Epithelial cell of proximal tubule (primary cell): ENCODE measurements at places on chromosomes 5 and 9. TPM values are rescaled to one million over a fixed set of nuclear protein-coding genes. Genes with fewer than 3 reads are reported as not detected.
A peak's percentile ranks its signal among the peaks of the same experiment; 100 is the strongest.

DNA sequence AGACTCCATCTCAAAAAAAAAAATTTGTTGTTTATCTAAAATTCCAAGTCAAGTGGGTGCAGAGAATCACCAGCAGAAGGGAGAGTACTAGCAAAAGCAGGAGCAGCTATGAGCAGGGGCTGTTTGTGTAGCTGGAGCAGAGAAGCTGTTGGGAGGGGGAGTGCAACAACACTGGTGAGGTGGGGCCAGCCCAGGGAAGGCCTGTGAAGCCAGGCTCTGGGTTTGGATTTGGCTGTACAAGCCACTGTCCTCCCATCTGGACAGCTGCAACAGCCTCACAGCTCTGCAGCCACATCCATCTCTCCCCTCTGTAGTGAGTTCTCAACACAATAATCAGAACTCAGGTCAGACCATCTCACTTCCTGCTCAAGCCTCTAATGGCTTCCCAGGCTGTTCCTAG, 59.4 kb downstream of the TMOD1 start:
- no peak for DNase-seq

GRCh38 chr5:1468247-1468612, 23.0 kb upstream of the SLC6A3 start:
- DNase-seq = no peak

DNA sequence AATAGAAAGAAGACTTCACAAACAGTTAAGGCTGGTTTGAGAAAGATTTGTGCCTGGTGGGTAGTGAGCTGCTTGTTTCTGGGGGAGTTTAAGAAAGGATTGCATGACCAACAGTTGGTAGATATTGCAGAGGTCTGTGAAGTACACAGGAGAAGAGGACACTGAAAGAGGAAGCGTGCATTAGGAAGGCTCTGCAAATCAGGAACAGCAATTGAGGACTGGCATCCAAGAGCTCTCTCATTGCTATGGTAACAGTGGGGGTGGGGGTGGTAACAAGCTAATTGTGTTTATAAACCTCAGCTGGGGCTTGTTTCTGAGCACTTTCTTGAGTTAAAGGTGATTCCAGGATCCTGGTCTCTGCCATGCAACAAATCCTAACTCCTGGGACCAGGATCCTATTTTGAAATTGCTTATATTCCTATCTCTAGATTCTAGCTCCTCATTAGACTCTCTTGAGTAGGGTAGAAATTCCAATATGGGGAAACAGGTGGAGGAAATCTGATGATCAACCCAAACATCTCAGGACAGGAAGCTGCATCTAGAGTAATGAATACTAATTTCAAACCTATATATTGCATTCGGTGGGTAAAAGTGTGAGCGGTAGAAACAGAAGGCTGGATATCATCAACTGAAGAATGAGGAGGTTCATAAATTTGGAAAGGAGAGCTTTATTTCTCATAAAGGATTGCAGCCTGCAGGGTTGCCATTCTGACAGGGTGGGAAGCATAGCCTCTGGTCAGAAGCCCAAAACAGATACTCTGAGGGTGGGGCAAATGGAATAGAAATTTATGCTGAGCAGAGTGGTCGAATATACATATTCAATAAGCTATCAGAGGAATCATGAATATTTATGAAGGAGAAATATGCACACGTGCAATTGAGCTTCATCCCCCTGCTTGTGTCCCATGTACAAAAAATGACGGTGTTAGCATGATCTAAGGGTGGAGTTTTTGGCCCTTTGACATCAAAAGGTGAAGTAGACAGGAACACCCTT, 79.4 kb downstream of the PTTG1 start:
- no peak for DNase-seq

GRCh38 chr5:5644249-5644648, 221.8 kb downstream of the ICE1 start:
- DNase-seq = no peak

GRCh38 chr5:14270209-14270702, 127.1 kb downstream of the TRIO start:
- no peak for DNase-seq

DNA sequence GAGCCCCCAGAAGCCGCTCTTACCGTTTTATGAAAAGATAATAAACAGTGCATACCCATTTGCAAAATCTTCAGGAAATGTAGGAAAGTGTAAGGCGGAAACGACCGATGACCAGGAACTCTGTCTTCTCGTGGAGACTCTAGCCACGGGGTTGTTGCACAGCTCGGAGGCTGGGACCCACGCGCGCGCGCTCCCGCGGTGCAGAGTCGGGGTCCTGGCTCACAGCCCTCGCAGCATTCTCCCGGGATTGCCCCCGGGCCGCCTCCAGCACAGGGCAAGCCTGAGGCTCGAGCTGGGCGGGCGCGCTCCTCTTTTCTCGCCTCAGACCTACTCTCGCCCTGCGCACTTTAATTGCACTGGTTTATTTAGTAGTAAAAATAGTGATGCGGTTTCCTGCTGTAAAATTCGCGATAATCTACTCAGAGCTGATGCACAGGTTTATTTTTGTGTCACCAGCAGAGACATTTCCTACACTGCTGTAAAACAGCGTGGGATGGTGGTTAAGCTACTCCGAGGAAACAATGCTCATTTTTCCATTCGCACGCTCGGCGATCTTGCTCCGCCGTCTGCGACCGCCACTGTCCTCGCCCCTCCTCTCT, 15.5 kb downstream of the TRIM7 start:
- DNase-seq = no peak

GRCh38 chr5:150585781-150586341, 54.6 kb upstream of the SYNPO start:
- DNase-seq = no peak

DNA sequence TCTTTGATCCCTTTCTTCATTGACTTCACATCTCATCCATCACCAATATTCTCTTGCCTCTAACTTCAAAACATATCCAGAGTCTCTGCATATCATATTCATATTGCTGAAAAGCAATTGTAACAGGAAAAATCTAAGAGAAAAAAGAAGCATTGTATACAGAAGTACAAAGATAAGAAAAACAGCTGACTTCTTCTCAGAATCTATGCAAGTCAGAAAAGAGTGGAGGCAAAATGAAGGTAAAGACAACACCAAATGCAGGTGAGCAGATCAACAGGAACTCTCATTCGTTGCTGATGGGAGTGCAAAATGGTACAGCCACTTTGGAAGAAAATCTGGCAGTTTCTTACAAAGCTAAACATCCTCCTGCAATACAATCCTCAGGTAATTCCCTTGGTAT, 155.6 kb downstream of the PHF2 start:
- DNase-seq = no peak

DNA sequence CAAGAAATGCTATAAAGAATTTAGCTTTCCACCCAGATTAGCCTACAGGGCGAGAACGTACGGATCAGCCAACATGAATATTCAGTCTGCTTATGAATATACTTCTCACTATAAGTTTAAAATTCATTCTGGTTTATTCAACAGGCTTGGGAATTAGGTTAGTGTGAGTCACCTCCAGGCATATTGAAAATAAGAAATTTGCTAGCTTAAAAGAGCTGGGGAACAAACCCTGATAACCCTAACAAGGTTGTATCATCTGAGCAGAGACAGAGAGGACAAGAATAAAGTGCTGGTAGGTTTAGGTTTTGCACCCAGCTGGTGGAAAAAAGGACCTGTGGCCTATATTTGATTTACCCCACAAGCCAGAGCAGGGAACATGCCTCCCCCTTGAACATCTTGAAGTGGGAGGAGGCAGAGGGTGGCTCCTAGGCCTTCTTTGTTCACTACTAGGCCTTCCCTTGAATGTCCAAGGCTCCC, 12.3 kb downstream of the FNBP1 start:
- no peak for DNase-seq

- DNase-seq = no peak
These were observed 19.6 kb downstream of the PPARGC1B start for GRCh38 chr5:149749481-149750365.

- DNase-seq = no peak
These were observed 60.0 kb downstream of the MEGF9 start for GRCh38 chr9:120654272-120654671.

- no peak for DNase-seq
These were observed 414.8 kb upstream of the NMUR2 start for GRCh38 chr5:152819891-152820290.

GRCh38 chr9:2464624-2465023, 157.0 kb upstream of the VLDLR start:
- no peak for DNase-seq

DNA sequence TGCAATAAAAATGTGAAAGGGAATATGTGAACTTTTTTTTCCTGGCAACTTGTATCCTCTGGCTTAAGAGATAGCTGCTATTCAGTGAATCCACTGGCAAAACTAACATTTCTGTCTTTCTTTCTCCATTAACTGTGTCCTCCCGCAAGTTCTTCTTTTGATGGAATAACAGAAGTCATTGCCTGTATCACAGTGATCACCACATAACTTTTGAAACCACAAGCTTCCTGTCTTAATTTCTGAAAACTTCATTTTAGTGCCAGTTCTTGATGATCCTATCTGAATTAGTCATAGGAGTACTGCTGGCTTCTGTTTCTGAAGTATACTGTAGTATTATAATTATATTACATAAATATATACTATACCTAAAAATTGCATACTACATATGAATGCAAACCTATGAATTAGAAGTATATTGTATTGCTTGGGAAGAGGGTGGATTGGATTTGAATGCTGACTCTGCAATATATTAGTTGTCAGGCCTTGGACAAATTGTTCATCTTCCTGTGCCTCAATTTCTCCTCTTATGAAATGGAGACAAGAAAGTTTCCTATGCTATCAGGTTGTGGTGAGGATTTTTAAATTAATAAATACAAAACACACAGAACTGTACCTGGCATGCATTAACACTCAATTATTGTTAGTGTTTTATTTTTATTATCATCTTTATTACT, 441.6 kb downstream of the CETN3 start:
- no peak for DNase-seq

GRCh38 chr9:71036501-71036900, 84.9 kb downstream of the TRPM3 start:
- DNase-seq = peak; percentile 1

DNA sequence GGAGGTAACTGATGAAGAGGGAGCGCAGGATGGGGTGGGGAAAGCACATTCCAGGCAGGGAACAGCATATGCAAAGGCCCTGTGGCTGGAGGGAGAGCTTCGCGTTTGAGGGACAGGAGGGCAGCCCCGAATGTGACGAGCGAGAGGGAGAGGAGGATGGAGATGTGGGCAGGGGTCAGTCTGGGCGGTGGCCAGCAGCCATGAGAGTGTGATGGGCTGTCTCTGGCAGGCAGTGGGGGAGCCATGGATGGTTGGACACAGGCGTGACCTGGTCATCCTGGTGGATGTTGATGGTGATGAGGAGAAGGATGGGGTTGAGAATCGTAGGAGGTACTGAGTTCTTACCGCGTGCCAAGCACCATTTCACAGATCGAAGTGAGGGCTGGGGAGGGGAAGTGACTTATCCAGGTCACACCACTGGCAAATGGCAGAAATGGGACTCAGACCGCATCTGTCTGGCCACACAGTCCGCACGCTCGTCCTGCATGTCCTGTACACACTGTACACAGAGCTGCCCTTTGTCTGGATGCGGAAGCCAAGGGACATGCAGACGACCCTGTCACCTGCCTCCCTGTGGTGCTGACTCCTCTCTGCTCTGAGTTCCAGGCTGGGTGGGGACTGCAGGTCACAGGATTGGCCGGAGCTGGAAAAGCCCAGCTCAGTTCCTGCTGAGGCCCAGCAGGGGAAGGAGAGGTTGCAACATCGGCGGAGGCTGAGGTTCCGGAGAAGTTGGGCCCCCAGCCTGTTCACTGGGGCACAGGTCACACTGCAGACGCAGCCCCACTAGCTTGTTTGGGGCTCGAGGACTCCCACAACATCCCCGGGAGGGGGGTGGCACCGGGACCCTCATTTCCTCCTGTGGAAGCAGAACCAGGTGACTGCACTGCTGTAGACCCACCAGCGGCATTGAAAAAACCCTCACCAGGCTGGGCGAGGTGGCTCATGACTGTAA, 165.6 kb upstream of the IER5L start:
- no peak for DNase-seq

DNA sequence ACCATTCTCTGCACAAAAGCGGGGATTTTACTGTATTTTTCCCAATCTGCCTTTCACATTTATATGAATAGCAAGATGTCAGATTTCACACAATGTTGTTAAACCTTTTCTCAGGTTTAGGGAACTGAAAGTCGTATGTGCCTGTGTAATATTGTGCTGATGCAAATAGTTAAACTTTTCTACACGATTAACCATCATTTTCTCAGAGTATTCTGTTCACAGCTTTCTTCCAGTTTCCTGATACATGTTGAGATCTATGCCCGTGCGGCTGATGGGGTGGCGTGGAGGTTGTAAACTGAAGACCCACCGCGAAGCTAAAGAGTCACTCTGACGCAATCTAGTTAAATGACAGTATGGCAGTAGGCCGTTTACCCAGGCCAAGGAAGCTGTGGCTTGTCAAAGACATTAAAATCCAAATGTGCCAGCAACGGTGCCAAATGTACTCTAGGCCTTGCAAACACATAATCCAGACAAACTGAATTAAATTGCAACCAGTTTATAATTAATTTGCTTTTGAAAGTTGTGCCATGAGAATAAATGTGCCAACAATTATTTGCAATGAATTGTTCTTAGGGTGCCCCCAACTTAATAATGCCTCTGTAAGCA, 145.7 kb downstream of the EBF1 start:
- DNase-seq = no peak

DNA sequence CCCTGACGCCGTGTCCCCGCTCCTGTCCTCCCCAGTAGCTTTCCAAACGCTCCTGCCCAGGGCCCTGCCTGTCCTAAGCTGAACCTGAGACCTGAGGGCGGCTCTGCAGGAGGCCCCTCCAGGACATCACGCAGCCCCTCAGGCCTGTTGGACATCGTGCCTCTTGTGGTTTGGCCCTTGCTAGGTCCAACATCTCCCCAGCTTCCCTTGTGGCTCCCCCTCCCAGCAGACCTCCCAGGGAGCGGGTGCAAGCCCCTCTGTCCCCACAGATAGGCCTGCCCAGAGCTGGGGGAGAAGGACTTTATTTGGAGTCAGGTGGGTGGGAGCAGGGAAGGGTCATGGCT, 4.1 kb downstream of the OBP2B start:
- no peak for DNase-seq

- DNase-seq = no peak
These were observed 130.9 kb upstream of the CHD1 start for GRCh38 chr5:99059685-99060084.

DNA sequence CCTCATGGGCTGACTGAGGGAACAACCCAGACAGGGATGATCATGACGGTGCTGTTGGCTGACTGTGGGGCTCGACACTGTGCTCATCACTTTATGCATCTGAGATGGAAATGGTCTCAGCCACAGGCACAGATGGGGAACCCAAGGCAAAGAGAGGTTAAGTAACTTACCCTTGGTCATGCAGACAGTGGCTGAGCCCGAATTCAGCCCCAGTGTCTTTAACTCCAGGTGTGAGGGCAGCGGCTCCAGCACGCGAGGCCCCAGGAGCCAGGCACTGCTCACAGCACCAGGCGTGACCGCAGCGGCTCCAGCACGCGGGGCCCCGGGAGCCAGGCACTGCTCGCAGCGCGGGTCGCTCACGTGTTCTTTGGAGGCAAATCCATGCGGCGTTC, 45.3 kb upstream of the FCN1 start:
- no peak for DNase-seq

- no peak for DNase-seq
These were observed 6.2 kb downstream of the SNCB start for GRCh38 chr5:176624142-176624541.

The NDUFA8 gene
- 49.4 and 59.8 TPM in 2 replicates for total RNA-seq

The SHROOM1 gene
- 6.3 and 8.0 TPM in 2 replicates for total RNA-seq

The PCDHB4 gene
- total RNA-seq = not detected in 2 replicates

The LCN10 gene
- not detected in 2 replicates for total RNA-seq

The SOX30 gene
- total RNA-seq = 0.23 TPM in 1 of 2 replicates, not detected in the other

The IL33 gene
- 1.3 TPM in 1 of 2 replicates, not detected in the other for total RNA-seq

The SLC36A2 gene
- not detected in 2 replicates for total RNA-seq

The FBP2 gene
- total RNA-seq = not detected in 2 replicates

The FAM200C gene
- 1.3 and 2.5 TPM in 2 replicates for total RNA-seq

The BBLN gene
- total RNA-seq = 194 and 269 TPM in 2 replicates
